ENCODE measurements at places on chromosomes 2 and 18. TPM values are rescaled to one million over a fixed set of nuclear protein-coding genes. Genes with fewer than 3 reads are reported as not detected.
A peak's percentile ranks its signal among the peaks of the same experiment; 100 is the strongest.

Gene MFSD2B
- total RNA-seq, result 0.35 TPM

Gene CFAP65
- total RNA-seq, result not detected

Gene NEURL3
- total RNA-seq, result 4.4 TPM

Gene UXS1
- total RNA-seq, result 39.9 TPM

Gene TCF7L1
- total RNA-seq, result 0.16 TPM

- DNase-seq, result peak; percentile 78
Measured at GRCh38 chr2:216692636-216693413, 2.5 kb downstream of the IGFBP5 start.

DNA sequence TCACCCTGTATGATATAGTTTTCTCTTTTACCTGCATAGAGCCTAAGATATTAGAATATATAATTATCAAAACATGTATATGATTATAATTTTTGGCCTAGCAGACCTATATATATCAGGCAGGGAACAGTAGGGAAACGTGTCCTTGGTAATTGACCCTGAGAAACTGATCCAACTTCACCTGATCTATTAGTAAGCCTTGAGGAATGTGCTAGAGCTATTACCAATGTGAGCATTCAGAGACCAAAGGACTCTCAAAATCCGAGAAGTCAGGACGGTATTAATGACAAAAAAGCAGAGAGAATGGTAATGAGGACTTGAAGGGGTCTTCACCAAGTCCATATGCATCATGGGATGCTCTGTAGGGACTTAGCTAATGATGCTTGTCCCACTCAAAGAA, 571.9 kb downstream of the CPS1 start:
- no peak for DNase-seq

DNA sequence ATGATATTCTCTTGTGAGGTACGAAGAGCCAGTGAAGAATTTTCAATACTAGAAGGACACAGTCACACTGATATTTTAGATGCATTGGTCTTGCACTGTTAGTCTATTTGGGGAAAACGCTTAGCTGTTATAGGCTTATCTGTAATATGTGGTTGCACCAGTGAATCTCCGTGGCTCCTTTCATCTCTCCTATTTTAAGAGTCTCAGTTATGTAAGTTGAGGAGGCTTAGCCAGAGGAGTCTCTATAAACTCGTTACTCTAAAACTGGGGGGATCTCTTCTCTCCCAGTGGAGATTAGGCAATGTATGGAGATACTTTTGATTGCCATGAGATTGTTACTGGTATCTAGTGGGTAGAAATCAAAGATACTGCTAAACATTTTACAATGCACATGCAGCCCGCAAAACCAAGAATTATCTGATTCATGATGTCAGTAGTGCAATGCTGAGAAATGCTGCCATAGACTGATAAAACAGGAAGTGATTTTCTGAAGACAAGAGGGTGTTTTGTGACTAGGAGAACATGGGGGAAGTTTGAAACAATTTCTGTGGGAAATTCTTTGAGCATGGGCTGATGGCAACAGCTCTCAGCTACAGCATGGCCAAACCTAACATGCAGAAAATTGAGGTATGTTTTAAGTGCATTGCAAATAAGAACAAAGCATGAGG, 339.1 kb downstream of the SOX11 start:
- no peak for DNase-seq

DNA sequence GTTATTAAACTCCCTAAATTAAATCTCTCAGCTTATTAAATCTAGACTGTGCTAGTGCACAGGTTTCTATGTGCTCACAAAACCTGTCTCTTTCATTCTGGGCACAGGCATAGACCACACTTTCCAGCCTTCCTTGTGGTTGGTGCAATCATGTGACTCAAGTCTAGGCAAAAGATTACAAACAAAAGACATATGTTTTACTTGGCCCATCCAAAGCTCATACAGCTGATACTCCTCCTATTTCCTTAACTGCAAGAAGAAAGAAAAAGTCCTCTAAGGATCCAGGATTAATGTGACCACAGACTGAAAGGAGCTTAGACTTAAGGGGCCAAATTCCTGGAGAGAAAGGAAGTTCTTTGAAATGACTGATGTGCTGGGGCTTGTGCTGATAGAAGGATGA, 731.3 kb upstream of the RAB6C start:
- no peak for DNase-seq

- DNase-seq, result no peak
Measured at GRCh38 chr2:128451084-128452023, 132.7 kb upstream of the HS6ST1 start.

- no peak for DNase-seq
Measured at GRCh38 chr2:69434753-69435152, 2.5 kb downstream of the NFU1 start.

DNA sequence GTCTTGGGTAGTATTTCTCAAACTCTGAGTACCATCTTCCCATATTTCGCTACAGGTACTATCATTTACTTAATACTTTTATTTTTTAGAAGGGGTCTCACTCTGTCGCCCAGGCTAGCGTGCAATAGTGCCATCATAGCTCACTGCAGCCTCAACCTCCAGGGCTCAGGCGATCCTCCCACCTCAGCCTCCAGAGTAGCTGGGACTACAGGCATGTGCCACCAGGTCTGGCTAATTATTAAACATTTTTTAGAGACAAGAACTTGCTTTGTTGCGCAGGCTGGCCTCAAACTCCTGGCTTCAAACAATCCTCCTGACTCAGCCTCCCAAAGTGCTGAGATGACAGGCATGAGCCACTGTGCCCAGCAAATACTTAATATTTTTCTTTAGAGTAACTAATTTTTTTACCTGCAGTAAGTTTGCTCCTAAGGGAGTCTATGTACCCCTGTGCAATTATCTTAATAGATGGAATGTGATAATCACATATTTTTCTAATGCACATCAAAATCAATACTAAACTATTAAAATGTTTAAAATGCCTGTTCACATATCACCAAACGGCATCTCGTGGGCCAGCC, 100.6 kb upstream of the ST3GAL5 start:
- DNase-seq, result no peak

GRCh38 chr2:160372585-160372984, 121.0 kb downstream of the RBMS1 start:
- DNase-seq, result no peak

GRCh38 chr2:73984203-73984921, at the start of gene TET3:
Gene TET3, plus strand, starts transcription at chr2:73984910. Its CDS starts 1,494 bp downstream, at chr2:73986404.
- peak; percentile 72 for DNase-seq

DNA sequence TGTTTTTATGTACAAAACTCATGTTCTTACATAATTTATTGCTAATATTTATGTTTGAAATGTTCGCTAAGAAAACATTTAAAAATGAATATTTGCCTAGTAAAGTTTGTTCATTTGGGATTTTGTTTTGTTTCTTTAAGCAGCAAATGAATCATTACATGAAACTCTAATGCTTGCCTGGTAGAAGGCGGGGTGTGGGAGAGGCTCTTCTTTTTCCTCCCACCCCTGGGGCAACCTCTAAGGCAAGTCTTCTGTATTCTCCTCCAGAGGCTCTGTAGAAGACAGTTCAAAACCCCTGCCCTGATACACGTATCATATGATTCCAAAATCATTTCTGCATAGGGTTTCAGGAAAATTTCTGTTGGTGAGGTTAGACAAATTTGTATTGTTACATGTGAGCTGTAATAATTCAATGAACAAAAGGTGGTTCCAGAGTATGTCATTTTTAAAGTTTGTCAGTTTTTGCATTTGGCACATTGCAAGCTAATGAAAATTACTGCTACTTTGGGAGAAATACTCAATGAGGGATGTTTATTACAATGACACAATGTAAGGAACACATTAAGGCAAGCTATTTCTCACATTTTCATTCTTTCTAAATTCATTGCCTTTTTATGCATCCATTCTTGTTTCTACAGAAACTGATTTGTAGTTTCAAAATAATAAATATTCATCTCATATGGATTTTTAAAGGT, 302.3 kb upstream of the UBE2E3 start:
- DNase-seq, result no peak

GRCh38 chr18:79877163-79878091, 74.0 kb downstream of the SLC66A2 start:
- no peak for DNase-seq

GRCh38 chr2:196131384-196131937, 39.9 kb downstream of the STK17B start:
- peak; percentile 76 for DNase-seq

- no peak for DNase-seq
Measured at GRCh38 chr2:204354442-204354856, 190.8 kb upstream of the PARD3B start.

GRCh38 chr2:14288016-14288415, 344.5 kb upstream of the LRATD1 start:
- DNase-seq, result no peak
